H9 (cell line): ENCODE measurements at places on chromosomes 2 and 18. TPM values are rescaled to one million over a fixed set of nuclear protein-coding genes. Genes with fewer than 3 reads are reported as not detected.

SPC25 gene
- total RNA-seq, result 28.5 and 31.5 TPM in 2 replicates

CUL3 gene
- total RNA-seq, result 108 and 114 TPM in 2 replicates

ALPG gene
- total RNA-seq, result 1.3 and 1.4 TPM in 2 replicates

CNTNAP5 gene
- 0.39 and 0.48 TPM in 2 replicates for total RNA-seq

DNA sequence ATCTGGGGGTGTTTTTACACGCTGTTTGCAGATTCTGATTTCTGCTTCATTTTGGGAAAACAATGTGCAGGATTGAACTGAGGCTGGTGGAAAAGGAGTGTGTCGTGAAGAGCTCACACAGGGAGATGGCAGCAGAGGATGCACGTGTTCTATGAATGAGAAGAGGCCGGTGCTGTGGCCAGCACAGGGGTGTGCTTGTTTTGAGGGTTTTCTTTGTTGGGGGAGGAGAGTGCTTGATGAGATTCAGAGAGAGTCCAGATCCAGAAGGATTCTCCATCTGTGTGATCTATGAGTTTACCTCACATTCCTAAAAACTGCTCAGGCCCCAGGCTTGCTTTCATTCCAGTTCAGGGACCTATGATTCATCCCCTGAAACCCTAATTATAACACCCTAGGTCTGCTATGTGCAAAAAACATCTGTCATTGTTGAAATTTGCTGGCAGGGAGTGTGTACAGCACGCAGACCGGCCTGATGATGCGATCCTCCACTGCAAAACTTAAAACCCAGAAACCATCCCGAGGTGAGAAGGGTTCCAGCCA is 12.1 kb downstream of the TGFA start:
- no peak for DNase-seq

- DNase-seq, result no peak
Observed at GRCh38 chr2:42908518-42909200, 116.3 kb upstream of the HAAO start.

DNA sequence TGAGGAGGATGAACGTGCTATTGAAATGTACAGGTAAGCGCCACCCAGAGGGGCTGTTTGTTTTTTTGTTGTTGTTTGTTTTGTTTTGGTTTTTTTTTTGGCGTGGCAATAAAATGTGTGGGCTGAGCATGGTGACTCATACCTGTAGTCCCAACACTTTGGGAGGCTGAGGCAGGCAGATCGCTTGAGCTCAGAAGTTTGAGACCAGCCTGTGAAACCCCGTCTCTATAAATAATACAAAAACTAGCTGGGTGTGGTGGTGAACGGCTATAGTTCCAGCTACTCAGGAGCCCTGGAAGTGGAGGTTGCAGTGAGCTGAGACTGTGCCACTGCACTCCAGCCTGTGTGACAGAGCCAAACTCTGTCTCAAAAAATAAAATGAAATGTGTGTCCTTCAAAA is 6.2 kb downstream of the PDCL3 start:
- DNase-seq, result no peak

DNA sequence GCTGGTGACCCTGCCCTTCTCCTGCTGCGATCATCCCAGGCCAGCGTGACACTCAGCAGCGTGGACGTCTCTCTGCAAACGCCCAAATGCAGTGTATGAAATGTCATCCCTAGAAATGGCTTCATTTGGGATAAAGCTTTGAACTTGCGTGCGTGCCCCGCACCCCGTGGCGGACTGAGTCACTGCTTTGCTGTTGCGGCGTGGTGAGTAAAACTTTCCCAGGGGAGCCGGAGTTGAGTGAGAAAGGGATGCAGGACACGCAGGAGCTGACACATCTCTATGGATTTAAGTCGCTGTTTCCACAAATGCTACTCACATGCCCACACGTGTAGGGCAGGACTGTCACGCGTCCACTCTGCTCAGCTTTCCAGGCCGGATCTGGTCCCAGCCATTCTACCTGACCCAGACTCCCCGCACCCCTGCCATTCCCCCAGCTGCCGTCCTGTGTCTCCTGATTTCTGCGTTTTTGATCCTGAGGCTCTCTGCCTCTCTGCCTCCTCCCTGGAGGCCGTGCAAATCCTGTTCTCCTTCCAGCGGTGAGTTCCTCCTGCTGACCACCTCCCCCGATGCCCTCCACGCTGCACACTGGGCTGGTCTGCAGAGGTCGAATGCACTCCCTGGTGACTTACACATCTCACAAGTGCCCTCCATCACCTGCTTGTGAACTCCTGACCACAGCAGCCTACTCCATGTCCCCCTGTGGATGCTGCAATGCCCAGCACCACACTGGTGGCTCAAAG is 88.9 kb downstream of the MBP start:
- no peak for DNase-seq

- no peak for DNase-seq
Observed at GRCh38 chr18:79597831-79598632, 81.6 kb upstream of the CTDP1 start.
